ENCODE measurements at places on chromosomes 1 and 21.

DNA sequence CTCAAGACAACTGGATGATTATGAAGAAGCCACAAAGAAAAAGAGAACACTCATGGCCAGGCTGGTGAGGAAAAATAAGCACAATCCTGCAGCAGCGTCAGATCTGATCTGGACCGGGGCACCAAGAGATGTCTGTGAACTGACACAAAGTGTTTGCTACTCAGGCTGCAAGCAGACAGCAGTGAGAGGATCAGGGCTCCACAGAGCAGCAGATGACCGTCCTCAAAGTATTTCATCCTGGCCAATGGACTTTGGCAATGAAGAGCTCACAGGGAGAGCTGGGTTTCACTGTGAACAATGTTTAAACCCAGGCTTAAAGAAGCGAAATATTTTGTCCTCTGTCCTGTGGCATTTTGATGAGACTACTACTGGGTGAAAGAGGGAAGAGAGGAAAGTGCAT lies 299.2 kb downstream of the GPATCH2 start:
- no peak for DNase-seq

DNA sequence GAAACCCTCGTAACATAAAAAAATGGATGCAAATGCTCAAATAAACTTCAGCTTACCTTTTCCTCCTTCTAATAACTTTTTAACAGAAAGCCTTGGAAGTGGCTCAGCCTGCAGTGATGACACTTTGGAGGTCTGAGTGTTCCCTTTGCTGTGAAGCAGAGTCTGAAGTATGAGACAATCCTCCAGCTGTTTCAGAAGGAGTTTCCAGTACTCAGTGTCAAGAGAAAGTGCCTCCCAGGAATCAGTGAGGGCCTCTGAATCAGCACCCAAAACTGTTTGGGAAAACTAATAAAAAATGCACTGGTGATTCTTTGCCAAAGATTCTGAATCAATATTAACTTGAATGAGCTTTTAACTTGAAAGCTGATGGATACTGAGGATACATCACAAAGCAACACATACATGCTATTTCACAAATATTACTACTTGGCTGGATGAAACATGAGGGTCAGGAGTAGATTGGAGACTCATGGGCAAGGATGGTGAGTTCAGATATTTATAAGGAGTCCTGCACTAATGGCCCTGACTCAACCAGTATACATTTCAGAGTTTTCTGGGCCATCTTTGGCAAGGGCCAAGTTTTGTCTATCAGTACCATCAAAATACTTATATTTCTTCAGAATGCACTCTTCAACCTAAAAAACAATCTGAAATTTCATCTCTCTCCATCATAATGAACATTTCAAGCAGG lies 77.0 kb downstream of the IARS2 start:
- DNase-seq = no peak

DNA sequence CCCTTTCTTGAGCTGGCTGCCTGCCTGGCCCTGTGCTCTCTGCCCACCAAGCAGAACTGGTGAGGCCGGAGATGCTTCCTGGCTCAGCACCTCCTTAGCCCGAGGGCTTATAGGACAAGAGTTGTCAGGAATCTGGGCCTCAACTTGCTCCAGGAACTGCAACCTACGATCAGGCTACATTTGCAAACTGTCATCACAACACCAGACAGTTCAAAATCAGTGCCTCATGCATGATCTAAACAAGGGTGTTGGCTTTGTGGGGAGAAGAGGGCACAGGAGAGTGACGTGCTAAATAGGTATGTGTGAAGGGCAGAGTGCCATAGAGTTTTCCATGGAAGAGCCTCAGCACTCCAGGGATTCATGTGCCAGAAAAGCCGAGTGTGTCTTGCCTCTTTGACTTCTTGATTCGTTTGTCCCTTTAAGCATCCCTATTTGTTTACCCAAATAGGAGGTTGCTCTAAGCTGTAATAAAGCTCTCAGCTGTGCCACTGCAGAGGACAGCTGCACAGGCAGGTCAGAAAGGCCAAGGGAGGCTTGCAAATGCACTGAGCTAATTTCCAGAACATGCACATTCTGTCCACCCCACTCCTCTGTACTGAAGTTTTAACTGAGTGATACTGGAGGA lies 30.2 kb upstream of the NEK2 start:
- no peak for DNase-seq

DNA sequence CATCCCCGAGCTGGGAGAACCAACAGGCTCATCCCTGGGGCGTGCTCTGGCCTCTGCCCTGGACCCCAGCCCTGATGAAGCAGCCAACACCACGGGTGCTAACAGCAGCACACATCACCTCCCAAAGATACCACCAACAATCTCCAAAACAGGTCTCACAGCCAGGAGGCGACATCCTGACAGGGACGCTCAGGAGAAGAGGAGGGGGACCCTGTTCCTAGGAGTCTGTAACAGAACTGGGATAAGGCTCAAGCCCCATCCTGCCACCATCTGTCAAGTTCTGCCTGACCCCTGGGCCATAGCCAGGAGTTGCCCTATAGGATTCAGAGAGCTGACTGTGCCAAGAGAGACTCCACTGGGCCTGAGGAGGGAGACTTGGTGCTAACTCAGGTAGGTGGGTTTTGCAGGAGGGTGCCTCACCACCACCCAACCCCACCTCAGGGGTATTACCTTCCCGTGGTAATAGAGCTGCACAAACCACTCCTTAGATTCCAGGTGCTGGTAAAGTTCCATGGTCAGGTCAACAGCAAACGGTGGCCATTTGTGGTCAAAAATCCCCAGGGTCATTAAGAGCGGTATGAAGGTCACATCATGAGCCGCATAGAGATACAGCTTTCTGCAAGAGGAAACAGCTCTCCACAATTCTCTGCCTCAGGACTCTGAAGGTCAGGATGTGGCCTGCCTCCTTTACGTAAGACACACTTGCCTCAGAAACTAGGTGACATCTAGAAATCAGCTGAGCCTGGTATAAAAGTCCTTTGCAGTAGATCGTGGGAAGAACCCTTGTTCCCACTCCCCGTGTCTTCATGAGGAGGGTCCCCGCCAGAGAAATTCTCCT lies 22.3 kb downstream of the ACP6 start:
- DNase-seq = peak; percentile 58

DNA sequence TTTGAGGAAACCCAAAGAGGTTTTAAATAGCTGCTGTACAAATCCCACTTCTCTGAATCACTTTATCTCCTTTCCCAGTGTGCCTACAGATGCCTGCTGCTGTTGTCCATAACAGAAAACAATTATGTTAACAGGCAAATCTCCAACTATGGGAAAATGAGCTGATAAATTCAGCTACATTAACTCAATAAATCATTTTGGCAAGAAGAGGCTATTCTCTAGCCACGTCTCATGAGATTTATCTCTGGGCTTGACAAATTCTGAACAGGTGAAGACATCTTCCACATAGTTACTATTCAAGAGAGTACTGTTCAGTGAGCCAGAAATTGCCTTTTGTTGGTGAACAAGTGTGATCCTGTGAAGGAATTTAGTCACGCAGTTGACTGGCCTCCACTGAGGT lies 327.1 kb upstream of the FMN2 start:
- DNase-seq = no peak

DNA sequence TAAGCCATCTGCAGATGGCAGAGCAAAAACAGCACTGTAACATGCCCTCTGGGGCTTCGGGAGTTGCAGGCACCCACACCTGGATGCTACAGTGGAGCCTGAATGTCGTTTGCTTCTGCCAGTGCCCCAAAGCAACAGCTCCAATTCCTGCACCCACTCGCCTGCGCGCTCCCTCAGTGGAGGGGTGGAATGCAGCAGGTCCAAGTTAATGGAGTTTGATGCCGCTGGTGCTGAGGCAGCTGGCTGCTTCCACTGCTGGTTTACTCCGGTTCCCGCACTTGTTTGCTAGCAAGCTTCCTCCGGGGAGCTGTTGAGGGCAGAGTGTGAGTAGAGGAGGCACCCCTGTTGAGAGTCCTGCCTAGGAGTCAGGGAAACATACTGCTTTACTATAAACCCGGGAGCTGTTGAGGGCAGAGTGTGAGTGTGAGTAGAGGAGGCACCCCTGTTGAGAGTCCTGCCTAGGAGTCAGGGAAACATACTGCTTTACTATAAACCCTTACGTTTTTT lies 584.0 kb upstream of the TMPRSS15 start:
- no peak for DNase-seq

DNA sequence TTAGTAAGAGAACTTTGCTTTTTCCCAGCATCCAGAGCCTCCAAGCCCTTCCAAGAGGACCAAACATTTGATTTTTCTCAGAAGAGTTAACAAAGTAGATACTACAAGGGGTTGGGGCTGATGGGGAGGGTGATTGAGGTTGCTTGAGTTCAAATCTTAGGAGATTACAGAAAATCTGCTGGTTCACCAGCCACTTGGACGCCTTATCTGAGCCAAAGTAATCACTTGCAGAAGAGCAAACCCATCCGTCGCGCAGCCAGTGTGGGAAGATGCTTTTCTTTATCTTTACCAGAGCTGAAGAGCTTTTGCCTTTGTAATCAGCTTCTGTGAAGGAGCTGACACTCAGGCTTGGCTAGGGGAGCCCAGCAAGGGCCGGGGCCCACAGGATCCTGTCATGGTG lies 91.9 kb upstream of the CTTNBP2NL start:
- no peak for DNase-seq

DNA sequence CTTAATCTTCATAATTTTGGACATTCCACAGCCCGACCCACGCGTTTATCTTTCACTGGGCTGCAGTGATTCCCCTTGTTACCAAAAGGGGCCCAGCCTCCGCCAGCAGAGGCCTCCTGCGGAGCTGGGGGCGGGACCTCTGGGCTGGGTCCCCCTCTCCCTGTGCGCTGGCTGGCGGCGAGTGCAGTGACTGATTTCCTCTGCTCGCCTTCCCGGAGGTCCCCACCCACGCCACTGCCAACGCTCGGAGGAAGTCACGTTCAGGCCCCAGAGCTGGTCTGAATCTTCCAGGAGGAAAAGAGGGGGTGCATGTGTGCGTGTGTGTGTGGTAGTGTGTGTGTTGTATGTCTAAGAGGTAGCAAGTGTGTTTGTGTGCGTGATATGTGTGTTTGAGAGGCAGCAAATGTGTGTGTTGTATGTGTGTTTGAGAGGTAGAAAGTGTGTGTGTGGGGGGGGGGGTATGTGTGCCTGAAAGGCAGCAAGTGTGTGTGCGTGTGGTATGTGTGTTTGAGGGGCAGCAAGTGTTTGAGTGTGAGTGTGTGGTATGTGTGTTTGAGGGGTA lies 35.0 kb upstream of the JAK1 start:
- DNase-seq = peak; percentile 72

GRCh38 chr1:210132582-210132981 lies 100.0 kb upstream of the SERTAD4 start:
- no peak for DNase-seq

DNA sequence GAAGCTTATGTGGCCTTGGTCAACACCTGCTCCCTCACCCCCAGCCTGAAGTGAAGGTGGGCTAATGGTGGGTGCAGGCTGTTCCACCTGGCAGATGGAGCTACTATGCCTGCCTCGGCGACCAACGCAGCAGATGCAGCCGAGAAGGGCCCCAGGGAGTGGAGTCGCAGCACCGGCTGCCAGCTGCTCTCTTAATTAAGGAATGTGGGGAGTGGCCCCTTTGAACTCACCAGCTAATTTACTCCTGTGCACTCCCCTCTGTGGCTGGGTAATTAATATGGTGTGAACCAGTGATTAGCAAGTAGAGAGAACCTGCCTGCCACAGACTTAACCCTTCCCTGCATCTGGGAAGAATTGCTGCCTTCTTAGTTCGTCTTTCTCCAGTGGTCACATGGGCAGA lies 3.3 kb upstream of the SLAMF8 start:
- DNase-seq = no peak

DNA sequence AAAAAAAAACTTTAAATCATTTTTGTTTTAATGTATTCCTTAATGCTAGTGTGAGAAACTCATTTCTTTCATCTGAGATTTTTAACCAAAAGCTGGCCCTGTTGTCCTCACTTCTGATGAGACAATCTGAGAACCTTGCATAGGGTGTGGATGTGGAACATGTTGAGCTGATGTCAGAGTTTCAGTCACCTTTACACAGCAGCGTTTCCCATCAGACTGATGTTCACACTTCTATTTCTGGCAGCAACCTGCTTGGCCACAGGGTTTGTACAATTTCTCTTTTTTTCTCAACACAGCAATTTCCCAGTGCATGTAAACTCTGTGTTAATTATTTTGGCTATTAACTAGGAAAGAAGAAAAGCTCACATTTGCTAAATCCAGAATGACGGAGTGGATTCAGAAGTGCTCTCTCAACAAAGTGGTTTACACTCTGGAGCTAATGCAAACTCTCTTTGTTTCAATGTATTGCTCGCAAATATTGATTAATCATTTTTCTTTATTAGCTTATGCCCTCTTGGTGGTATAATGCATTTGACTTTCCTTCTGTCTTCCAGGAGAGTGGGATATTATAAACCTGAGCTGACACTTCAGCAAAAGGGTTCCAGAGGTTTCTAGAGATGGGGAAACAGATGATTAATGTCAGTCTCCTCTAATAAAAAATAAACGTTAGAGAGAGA lies 70.5 kb upstream of the HSPA13 start:
- DNase-seq = peak; percentile 24

- DNase-seq = no peak
Measured at GRCh38 chr21:27047283-27047657, 80.4 kb upstream of the ADAMTS5 start.

GRCh38 chr1:207603777-207604176 lies 41.2 kb upstream of the CR1L start:
- no peak for DNase-seq

DNA sequence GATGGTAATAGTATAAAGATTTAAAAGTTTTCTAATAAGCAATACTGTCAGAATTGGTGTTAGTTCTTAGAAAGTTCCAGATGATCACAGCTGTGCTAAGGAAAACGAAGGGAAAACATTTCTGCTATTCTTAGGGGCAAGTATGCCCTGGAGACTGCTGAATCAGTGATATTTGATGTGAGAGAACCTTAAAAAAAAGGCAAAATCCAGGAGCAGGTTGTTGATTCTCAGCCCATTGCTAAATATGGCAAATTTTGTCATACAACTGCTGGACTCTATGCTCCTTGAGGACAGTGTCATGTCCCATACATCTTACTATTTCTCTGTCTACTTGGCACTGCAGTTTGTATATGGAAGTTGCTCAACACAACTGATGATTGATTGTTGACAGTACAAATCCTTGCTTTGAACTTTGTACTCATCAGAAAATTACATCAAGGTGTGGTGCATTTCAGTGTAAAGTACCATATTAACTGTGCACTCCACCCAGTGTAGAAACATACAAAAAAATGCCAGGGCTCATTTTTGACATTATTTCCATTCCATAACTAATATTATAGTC lies 10.9 kb downstream of the CRCT1 start:
- no peak for DNase-seq

- peak; percentile 3 for DNase-seq
Measured at GRCh38 chr1:53620061-53620855, 118.7 kb downstream of the GLIS1 start.

- no peak for DNase-seq
Measured at GRCh38 chr1:107940017-107940577, 24.9 kb downstream of the VAV3 start.

DNA sequence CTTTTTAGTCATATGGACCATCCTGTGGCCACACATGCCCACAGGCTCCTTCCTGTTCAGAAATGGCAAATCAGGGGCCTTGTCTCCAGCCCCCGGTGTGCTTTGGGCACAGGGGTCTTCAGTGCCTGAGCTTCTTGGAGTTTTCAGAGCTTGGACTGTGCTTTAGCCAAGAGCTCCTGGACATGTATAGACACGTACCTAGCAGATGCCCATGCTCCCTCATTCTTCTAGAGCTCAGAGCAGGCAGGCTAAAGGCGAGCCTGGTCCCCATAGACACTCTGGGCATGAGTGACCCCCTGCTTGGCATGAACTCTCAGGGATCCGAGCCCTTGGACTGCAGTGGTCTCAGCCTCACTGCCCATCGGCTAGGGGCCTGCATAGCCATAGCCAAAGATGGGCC lies 106.8 kb downstream of the EPHB2 start:
- no peak for DNase-seq

- no peak for DNase-seq
Measured at GRCh38 chr1:51555866-51556619, 37.0 kb upstream of the EPS15 start.

Measured in activated naive CD4-positive, alpha-beta T cell treated with anti-CD3 and anti-CD28 coated beads, Interleukin-2, amount 10 ng/mL, durations not matched to agents 7 days and 5 days (primary cell).